ENCODE measurements at places on chromosomes 12 and 14.

DNA sequence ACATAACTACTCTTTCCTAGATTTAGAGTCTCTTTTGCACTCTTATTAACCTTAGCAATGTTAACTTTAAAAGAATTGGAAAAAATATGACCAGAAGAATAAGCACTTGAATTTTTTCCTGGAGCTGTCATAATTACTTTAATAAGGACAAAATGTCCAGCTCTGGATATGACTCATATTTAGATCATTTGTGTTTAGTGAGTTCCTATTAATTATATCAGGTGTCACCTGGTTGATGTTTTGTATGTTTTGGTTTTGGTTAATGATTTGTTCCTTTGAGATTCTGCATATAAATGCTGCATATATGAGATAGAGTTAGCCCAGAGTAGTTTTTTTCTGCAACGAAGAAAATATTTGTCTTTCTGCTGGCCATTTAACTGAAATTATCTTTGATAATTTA lies 5.1 kb downstream of the CLECL1 start:
- DNase-seq = no peak

DNA sequence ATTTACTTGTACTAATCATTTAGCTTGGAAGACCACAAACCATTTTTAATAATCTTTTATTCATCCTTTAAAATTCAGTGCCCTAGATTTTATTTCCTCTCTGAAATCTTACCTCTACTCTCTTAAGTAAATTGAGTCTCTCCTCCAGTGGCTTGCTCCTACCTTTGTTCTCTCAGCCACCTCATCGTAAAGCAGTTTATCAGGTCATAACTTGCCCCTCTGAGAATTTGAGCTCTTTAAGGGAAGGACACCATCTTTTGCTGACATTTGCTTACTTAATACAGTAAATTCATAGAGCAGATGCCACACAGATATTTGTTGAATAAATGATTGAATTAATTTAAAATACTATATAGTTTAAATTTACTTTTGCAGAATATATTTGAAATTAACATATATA lies 794.3 kb downstream of the C12orf50 start:
- DNase-seq = no peak

DNA sequence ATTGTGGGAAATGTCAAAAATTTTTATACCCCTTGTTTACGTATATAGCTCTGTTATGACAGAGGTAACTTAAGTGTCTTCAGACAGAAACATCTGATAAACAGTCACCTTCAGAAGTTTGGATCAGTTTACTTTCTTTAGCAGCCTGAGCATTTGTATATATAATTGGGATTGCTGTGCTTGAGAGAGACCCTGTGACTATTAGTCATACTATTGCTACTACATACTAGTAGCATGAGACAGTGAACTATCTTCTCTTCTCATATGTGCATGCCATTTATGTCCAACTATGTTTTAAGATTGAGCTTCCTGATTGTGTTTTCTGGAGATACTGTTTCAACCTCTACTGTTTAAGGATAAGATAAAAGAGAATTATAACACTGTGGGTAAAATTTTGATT lies 101.5 kb downstream of the PDE6H start:
- DNase-seq = no peak

DNA sequence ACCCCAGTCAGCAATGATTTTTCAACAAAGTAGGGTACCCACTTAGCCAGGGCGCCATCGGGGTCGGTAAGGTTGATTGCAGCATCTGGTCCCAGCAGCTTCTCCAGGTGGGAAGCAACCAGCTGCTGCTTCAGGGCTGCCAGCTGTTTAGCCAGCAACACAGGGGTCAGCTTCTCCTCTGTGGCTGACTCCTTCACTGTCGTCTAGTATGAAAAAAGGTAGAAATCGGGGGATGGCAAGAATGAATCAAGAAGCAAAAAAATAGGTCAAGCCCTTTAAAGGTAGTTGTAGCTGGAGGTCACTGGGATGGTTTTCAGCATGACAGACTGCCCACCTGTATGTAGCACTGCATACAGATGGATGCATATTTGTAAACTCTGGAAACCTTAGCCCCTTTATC lies 11.6 kb downstream of the MBD6 start:
- DNase-seq = no peak

- no peak for DNase-seq
Measured at GRCh38 chr14:74035556-74035955, 16.4 kb downstream of the BBOF1 start.

DNA sequence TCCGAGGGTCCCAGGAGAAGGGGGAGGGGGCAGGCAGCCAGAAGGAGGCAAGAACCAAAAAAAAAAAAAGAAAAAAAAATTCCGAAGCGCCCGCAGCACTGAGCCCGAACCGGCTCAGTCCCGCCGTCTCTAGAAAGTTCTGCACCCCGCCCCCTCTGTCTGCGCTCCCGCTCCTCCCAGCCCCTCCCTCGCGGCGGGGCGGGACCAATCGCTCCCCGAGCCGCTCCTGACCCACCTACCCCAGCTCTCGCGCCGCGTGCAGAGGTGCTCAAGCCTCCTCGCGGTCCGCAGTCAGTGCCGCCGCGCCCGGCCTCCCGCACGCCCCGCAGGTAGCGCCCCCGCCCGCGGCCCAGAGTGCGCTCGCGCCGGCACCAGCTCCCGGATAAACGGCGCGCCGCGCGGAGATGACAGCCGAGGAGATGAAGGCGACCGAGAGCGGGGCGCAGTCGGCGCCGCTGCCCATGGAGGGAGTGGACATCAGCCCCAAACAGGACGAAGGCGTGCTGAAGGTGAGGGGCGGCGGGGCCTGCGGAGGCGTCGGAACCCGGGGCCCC lies at the start of gene FKBP4:
FKBP4 (plus strand) TSS at position 235 of the 554 bp plus-strand sequence; CDS start at position 405, 170 bp downstream.
- DNase-seq = peak; percentile 93

GRCh38 chr14:87805315-87805723 lies 187.7 kb downstream of the GALC start:
- no peak for DNase-seq

DNA sequence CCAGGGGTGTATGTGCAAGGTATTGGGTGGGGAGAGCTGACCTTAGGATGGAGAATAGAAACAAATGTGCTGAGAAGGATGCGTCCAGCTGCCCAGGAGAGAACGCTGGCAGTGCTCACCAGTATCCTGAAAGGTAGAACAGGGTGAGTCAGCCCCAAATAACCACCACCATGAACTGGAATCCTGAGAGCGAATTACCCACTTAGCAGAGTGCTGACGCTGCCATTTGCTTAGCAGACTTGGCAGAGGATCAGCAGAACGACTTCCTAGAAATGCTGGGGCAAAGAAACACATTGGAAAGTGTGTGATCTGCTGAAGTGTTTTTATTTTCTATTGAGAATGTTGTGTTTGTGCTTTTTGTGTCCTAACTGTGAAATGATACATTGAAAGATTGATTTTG lies 213.6 kb downstream of the ADGRD1 start:
- DNase-seq = no peak

Data from NCI-H774 (cell line).